ENCODE measurements at places on chromosomes 11 and 22.
A peak's percentile ranks its signal among the peaks of the same experiment; 100 is the strongest.

- no peaks in the 10 kb centered on the region for H3K4me1 ChIP-seq
- no peak overlapping the region for H3K27ac ChIP-seq
- H3K36me3 ChIP-seq = no peaks in the 10 kb centered on the region
- no peaks in the 10 kb centered on the region for H3K27me3 ChIP-seq
- DNase-seq = peak; percentile 84
These were observed 9.1 kb downstream of the LMF2 start for GRCh38 chr22:50498322-50498890.

- DNase-seq = no peak
- peaks cover 11% of the 10 kb centered on the region for H3K4me1 ChIP-seq
- H3K27ac ChIP-seq = no peak overlapping the region
These were observed 12.8 kb downstream of the TTLL12 start for GRCh38 chr22:43173976-43174720.

DNA sequence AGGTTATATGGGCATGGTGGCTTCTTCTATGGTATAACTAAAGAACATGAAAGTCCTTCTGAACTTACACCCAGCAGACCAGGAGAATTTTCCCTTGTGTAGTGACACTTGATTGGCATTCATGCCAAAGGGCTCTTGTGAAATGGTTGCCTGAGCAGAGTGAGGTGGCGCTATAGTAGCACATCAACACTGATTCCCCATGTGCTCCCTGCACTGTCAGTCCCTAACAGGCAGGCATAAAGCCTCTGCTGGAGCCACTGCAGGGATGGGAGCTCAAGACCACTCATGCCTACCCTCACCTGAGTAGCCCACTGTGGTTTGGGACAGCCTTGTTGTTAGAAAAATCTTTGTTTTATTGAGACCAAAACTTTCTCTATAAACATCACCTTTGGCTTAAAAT lies 92.6 kb upstream of the LIN7C start:
- no peak overlapping the region for H3K27ac ChIP-seq
- H3K4me3 ChIP-seq = no peak overlapping the region
- no peak for DNase-seq
- H3K4me1 ChIP-seq = no peaks in the 10 kb centered on the region

DNA sequence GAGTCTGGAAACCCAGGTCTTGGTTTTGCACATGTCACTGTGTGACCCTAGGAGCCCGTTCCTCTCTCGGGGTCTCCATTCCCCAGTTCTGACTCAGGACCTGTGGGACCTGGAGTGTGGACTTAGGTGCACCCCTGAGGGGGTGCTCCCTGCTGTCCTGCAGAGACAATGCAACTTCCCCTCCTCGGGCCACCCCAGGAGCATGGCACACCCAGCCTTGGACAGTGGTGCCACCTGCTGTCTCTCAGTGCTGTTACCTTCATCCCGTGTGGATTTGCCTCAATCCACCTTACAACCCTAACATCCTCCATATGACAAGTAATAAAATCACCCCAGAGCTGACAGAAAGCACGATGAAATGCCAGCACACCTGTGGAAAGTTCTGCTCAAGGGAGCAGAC lies 27.5 kb upstream of the CRYBB3 start:
- no peaks in the 10 kb centered on the region for H3K36me3 ChIP-seq
- H3K4me1 ChIP-seq = no peaks in the 10 kb centered on the region
- no peak overlapping the region for H3K27ac ChIP-seq
- H3K27me3 ChIP-seq = no peaks in the 10 kb centered on the region
- peak; percentile 52 for DNase-seq

DNA sequence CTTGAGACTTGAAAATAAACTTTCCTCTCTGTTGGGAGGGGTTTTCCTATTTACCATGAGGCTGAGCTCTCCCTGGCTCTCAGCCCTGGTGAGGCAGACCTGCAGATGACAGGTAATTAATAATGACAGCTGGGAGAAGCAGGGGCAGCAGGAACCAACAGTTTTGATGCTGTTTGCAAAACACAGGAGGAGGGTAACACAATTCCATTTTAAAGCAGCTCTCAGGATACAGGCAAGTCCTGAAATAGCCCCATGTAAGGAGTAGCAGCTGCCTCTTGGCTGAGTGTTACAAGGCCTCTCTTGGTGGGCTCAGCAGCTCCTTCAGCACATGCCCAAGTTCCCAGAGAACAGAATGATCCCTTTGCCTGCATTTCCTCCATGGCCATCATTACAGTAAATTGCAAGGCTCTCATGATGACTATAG lies 13.3 kb downstream of the PARVA start:
- H3K4me3 ChIP-seq = no peak overlapping the region
- peak overlapping the region; percentile 98 for H3K27ac ChIP-seq
- peaks cover 11% of the 10 kb centered on the region for H3K4me1 ChIP-seq
- no peaks in the 10 kb centered on the region for H3K36me3 ChIP-seq
- no peak for DNase-seq
- no peaks in the 10 kb centered on the region for H3K27me3 ChIP-seq

- peaks cover 69% of the 10 kb centered on the region for H3K27me3 ChIP-seq
- peaks cover 40% of the 10 kb centered on the region for H3K4me1 ChIP-seq
- H3K4me3 ChIP-seq = peak overlapping the region; percentile 49
- no peaks in the 10 kb centered on the region for H3K36me3 ChIP-seq
These were observed 1.9 kb downstream of the CHRM4 start for GRCh38 chr11:46389450-46390330.

DNA sequence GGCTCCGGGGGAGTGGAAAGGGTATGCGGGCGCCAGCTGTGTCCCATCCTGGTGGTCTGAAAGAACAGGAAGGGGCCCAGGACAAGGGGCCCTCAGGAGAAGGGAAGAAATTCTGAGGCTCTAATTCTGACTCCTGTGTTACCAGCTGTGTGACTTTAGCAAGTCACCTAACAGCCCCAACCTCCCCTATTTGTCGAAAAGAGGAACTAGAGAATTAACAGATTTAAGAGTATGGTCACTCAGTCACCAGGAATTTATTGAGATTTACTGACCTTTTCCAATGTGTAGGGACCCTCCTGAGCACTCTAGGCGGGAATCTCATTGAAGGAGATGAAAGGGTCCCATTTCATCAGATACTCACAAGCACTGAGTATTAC lies 14.6 kb downstream of the RPS6KA4 start:
- peaks cover 7% of the 10 kb centered on the region for H3K36me3 ChIP-seq
- DNase-seq = no peak
- H3K27me3 ChIP-seq = no peaks in the 10 kb centered on the region

DNA sequence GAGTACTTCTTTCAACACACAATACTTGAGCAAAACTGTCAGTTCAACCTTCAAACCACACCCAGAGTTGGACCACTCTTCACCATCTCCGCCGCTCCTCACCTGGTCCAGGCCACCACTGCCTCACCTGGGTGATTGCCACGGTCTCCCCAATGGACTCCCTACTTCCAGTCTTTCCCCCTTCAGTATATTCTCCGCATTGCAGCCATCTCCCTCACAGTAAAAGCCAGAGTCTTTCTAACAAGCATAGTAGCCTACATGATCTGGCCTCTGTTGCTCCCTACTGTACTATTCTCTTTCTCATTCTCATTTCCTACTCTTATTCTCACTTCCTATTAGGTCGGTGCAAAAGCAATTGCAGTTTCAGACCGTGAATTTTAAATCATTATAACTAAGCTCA lies 28.5 kb downstream of the AASDHPPT start:
- no peak overlapping the region for H3K4me3 ChIP-seq
- no peak for DNase-seq
- no peaks in the 10 kb centered on the region for H3K4me1 ChIP-seq
- no peaks in the 10 kb centered on the region for H3K27me3 ChIP-seq
- no peaks in the 10 kb centered on the region for H3K36me3 ChIP-seq
- no peak overlapping the region for H3K27ac ChIP-seq

DNA sequence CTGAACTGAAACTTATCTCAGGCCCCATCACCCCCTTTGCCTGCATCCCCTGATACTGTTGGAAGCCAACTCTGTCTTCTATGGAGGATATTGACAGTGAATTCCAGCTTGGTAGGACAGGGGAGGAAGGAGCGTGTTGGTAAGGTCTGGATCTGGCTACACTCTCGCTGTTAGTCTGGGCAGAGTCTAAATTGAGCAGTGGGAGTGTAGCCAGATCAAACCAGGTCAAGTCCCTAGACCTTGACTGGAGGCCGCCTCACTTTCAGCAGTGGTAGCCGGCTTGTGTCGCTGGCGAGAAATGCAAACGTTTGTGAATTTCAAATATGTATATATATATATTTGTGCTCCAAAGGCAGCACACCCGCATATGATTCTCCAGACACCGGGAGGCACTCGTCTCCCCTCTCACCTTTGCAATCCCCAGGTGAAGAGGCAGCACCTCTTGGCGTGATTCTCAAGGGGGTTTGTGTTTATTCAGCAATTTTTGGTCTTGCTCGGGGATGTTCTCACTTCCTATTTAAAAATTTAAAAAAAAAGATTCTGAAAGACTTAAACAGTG lies 26.7 kb downstream of the DHCR7 start:
- no peaks in the 10 kb centered on the region for H3K27me3 ChIP-seq
- H3K4me3 ChIP-seq = no peak overlapping the region
- no peak overlapping the region for H3K27ac ChIP-seq
- H3K4me1 ChIP-seq = no peaks in the 10 kb centered on the region

GRCh38 chr22:23913306-23913660 lies 19.1 kb downstream of the MIF start:
- H3K27ac ChIP-seq = peak overlapping the region; percentile 93
- DNase-seq = no peak
- peak overlapping the region; percentile 55 for H3K4me3 ChIP-seq
- no peaks in the 10 kb centered on the region for H3K36me3 ChIP-seq

- no peaks in the 10 kb centered on the region for H3K27me3 ChIP-seq
- no peak overlapping the region for H3K4me3 ChIP-seq
- H3K27ac ChIP-seq = no peak overlapping the region
- H3K36me3 ChIP-seq = no peaks in the 10 kb centered on the region
- H3K4me1 ChIP-seq = no peaks in the 10 kb centered on the region
- no peak for DNase-seq
These were observed 116.5 kb upstream of the ANO5 start for GRCh38 chr11:22076271-22076930.

GRCh38 chr22:40422558-40423309 lies 52.3 kb downstream of the SGSM3 start:
- no peaks in the 10 kb centered on the region for H3K4me1 ChIP-seq
- no peak for DNase-seq
- no peak overlapping the region for H3K27ac ChIP-seq
- no peaks in the 10 kb centered on the region for H3K27me3 ChIP-seq
- no peak overlapping the region for H3K4me3 ChIP-seq
- peaks cover 39% of the 10 kb centered on the region for H3K36me3 ChIP-seq

DNA sequence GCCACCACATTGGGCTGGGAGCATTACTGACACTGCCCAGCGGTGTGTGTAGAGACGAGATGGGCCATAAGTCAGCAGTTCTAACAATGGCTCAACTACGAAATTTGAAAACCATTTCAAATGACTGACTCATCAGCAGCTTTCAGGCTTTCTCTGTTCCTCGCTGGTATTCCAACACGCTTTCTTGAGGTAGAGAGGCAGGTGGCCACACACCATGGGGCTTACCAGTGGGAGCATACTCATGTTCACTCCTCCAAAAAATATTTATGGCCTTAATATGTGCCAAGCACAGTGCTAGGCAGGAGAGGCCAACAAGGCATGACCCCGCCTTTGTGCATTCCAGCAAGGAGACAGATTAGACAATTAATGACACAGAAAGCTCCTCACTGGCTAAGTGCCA lies 20.3 kb downstream of the ARFGAP2 start:
- peaks cover 17% of the 10 kb centered on the region for H3K4me1 ChIP-seq
- no peaks in the 10 kb centered on the region for H3K36me3 ChIP-seq

GRCh38 chr11:64092761-64093136 lies 57.0 kb downstream of the FLRT1 start:
- H3K4me1 ChIP-seq = peaks cover 25% of the 10 kb centered on the region
- H3K36me3 ChIP-seq = no peaks in the 10 kb centered on the region
- H3K27me3 ChIP-seq = no peaks in the 10 kb centered on the region
- H3K27ac ChIP-seq = no peak overlapping the region
- H3K4me3 ChIP-seq = no peak overlapping the region
- DNase-seq = no peak

DNA sequence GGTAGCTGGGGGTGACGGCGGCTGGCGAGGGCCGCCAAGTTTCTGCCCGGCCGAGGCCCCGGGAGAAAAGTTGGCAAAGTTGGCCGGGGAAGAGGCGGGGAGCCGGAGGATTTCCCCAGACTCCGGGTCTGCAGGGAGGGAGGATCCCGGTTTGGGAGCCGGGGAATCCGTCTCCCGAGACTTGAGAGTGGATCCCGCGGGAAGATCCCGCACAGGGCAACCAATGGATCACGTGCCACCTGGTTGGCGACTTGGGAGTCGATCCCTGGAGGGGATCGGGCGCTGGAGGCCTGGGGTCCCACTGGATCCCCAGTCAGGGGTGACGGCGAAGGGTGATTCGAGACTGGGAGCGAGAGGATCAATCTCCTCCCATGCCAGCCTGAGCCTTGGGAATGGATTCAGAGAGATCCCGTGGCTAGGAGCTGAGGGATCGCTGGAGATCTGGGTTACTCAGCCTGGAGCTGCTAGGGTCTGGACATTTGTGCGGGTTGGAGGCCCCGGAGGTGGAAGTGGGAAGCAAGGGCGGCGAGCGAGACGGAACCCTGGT lies 394 bp downstream of the KIAA1671 start:
- peak; percentile 71 for DNase-seq
- H3K27ac ChIP-seq = peak overlapping the region; percentile 90
- H3K36me3 ChIP-seq = no peaks in the 10 kb centered on the region
- H3K4me1 ChIP-seq = peaks cover 26% of the 10 kb centered on the region

- H3K4me3 ChIP-seq = peak overlapping the region; percentile 86
- H3K4me1 ChIP-seq = peaks cover 34% of the 10 kb centered on the region
- H3K27ac ChIP-seq = peak overlapping the region; percentile 95
These were observed 971 bp downstream of the TUBGCP6 start for GRCh38 chr22:50243685-50244419.

DNA sequence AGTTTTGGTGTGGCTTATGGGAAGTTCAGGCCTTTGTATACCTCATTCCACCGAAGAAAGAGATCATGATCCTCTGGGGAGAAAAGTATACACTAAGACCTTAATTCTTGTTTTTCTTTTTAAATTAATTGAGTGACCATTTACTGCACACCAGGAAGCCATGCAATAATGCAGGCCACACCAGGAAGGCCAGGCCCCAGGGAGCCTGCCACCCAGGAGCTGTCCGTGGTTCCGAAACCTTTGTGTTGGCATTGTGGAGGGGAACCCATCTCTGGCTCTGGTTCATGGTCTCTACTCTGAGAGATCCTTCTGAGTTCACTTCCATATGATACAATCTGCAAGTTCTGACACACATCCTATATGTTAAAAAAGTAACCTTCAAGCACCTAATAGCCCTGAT lies 291.8 kb downstream of the MIAT start:
- H3K27ac ChIP-seq = no peak overlapping the region
- H3K4me3 ChIP-seq = no peak overlapping the region
- DNase-seq = no peak

DNA sequence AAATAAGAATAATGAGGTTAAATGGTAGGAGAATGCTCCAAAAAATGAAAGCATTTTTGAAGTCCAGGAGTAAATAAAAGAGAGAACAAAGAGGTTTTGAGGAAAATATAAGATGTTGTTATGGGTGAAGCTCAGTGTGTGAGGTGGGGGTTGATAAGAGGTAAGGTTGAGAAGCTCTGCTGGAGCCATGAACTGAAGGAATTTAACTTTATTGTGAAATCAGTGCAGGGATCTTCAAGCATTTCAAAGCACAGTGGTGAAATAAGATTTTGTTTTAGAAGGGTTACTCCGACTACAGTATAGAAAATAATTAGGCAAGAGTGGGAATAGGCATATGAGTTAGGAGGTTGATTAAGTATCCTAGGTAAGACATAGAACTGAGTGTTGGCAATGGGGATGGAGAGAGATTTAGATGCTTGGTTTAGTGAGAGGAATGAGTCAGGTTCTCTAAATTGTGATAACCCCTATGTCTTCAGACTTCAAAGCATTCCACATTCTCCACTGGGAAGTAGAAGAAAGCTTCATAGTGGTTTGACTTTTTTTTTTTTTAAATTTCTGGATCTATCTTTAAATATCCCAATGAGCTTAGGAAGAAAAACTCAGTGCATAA lies 403.2 kb downstream of the AASDHPPT start:
- DNase-seq = no peak
- H3K27ac ChIP-seq = no peak overlapping the region
- no peak overlapping the region for H3K4me3 ChIP-seq

Measured in transverse colon (tissue), 4 donors.